ENCODE measurements at places on chromosomes 16 and 17.

- DNase-seq: no peak
These were observed 225.8 kb downstream of the IRX3 start for GRCh38 chr16:54060599-54061421.

GRCh38 chr16:11880007-11880406 lies 28.7 kb upstream of the RSL1D1 start:
- no peak for DNase-seq

- no peak for DNase-seq
These were observed 223.1 kb downstream of the SEC14L1 start for GRCh38 chr17:77363821-77364361.

DNA sequence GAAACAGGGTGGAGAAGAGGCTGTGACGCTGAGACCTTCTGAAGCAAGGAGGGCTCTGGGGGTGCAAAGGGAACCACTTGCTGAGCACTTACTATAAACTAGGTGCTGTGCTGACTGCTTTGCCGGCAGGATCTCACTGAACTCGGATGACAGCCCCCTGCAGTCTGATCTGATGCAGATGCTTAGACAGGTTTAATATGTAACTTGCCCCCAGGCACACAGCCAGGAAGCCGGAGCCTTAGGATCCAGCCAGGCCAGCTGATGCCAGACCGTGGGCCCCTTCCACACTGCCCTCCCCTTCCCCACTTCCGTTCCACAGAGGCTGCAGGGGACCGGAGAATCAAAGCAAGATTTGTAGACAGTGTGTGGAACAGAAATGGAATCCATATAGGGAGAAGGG lies 23.1 kb downstream of the SPACA3 start:
- DNase-seq: no peak

GRCh38 chr16:15557258-15557657 lies 85.7 kb downstream of the MARF1 start:
- no peak for DNase-seq

DNA sequence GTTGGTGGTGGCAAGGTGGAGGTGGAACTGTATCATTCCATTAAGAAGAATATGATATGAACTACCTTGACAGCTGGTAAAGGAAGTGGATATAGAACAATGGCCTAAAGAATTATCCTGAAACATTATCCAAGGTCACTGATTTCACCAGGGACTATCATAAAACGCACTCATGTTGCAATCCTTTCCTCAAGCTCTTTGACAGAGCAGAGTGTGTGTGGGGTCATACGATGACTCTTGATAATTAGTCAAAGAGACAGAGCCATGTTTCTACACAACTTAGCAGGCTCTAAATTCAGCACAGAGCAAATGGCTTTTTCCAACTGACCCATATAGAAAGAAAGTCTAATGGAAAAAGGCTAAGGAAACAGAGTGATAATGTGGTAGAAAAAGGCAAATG lies 126.4 kb upstream of the ANKFN1 start:
- no peak for DNase-seq

DNA sequence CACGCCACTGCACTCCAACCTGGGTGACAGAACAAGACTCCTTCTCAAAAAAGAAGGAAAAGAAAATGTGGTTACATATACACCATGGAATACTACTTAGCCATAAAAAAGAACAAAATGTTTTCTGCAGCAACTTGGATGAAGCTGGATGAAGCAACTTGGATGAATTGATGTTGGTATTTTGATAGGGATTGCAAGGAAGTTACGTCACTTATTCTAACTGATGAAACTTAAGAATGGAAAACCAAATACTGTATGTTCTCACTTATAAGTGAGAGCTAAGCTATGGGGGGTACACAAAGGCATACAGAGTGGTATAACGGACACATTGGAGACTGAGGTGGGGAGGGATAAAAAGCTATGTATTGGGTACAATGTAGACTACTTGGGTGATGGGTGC lies 17.5 kb downstream of the PLA2G10 start:
- DNase-seq: no peak

DNA sequence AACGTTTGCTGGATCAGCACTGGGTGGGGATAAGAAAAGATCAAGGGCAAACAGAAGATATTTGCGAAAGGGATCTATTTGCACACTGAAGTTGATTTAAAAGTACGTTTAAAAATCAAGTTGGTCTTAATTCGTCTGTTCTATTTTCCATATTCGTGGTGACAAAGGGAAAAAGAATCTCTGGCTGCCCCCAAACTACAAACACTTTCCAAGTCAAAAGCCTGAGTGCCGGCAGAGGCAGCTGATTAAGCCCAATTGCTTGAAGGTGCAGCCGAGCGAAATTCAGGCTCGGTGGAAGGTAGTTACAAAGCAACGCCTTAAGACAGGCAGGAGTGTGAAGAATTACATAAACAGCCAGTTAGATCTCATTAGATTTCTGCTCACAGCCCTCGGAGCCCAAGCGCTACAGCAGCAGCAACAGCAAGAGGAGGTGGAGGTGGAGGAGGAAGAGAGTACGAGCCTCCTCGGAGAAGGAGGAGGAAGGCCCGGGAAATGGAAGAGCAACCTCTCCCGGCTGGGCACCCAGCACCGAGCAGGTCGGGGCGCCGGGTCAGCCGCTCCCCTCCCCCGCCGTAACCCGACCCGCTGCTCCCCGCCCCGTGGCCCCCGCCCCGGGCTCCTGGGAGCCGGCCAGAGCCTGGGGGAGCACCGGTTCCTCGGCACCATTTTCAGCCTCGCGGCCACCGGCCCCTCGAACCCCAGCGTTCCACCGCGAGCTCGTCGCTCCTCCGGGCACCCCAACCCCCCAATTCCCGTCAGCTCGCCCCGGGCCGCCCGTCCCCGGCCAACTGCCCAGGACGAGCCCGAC lies 890 bp downstream of the TOB1 start:
- peak; percentile 59 for DNase-seq

DNA sequence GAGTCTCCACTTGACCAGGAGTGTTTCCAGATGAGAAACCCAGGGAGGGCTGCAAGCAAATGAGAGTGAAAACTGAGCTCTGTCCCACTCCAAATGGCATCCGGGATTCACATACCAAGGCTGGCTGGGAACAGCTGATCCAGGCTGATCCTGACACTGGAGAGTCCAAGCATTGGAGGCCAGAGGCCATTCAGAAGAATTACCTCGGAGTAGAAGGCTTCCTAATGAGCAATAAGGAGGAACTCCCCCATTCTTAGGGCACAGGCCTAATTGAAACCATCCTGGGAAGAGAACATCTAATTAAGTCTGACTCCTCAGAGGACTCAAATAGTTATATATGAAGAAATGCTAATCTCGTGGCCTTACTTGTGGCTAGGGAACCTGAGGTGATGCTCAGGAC lies 142.8 kb downstream of the PRKCA start:
- DNase-seq: no peak

DNA sequence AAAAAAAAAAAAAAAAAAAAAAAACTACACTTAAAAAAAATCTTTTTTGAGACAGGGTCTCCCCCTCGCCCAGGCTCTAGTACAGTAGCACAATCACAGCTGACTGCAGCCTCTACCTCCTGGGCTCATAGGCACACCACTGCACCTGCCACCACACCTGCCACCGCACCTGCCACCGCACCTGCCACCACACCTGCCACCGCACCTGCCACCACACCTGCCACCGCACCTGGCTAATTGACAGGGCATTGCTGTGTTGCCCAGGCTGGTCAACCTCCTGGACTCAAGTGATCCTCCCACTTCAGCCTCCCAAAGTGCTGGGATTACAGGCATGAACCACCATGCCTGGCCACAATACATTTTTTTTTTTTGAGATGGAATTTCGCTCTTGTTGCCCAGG lies 17.6 kb upstream of the WDR45B start:
- DNase-seq: no peak

DNA sequence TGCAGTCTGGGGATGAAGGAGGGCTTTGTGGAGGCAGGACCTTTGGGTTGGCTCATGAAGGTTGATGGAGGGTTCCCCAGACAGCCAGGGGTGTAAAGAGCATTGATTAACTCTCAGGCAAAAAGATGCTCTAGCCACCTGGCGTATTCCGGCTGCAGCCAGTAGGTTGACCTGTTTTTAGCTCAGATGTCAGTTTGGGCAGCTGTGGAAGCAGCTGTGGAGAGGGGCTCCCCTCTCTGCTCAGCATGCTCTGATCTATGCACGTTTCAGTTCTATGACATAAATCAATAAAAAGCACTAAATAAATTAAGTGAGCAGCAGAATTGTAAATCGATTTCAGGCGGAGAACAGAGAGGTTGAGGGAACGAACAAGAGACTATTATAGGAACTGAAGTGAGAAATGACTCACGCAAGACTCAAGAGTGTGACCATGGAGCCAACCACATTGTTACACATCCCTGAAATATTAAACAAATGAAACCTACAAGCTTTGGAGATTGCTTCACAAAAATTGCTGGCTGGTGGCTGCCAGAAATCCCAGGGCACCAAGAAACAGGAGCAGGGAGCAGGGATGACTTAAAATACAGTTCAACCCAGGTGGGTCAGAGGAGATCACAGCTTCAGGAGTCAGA lies 111.9 kb downstream of the GSG1L start:
- no peak for DNase-seq

- no peak for DNase-seq
These were observed 25.4 kb upstream of the RPTOR start for GRCh38 chr17:80519091-80519781.

- DNase-seq: no peak
These were observed 8.0 kb downstream of the NEUROD2 start for GRCh38 chr17:39599665-39600231.

GRCh38 chr16:56515665-56516064 lies 4.2 kb downstream of the BBS2 start:
- DNase-seq: no peak
